NCI-H460 (cell line): ENCODE measurements at places on chromosomes 2 and 18.

GRCh38 chr18:23401400-23402347 lies 51.4 kb upstream of the RIOK3 start:
- DNase-seq: no peak

GRCh38 chr2:189799531-189799930 lies 15.3 kb downstream of the PMS1 start:
- DNase-seq: no peak

DNA sequence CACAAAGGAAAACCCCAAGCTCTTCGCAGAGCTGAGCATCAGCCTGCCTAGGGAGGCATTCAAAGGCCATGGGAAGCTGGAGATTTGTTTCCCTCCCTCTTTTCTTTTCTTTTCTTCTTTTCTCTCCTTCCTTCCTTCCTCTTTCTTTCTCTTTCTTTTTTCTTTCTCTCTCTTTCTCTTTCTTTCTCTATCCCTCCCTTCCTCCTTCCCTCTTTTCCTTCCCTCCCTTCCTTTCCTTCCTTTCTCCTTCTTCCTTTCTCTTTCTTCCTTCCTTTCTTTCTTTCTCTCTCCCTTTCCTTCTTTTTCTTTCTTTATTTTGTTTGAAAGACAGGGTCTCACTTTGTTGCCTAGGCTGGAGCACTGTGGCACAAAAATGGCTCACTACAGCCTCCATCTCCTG lies 168.4 kb upstream of the ARL4C start:
- no peak for DNase-seq

- DNase-seq: no peak
Observed at GRCh38 chr2:226011716-226012450, 612.4 kb downstream of the NYAP2 start.

GRCh38 chr2:27762951-27763906 lies 8.3 kb upstream of the MRPL33 start:
- no peak for DNase-seq

GRCh38 chr2:2868085-2868484 lies 509.5 kb downstream of the EIPR1 start:
- no peak for DNase-seq

DNA sequence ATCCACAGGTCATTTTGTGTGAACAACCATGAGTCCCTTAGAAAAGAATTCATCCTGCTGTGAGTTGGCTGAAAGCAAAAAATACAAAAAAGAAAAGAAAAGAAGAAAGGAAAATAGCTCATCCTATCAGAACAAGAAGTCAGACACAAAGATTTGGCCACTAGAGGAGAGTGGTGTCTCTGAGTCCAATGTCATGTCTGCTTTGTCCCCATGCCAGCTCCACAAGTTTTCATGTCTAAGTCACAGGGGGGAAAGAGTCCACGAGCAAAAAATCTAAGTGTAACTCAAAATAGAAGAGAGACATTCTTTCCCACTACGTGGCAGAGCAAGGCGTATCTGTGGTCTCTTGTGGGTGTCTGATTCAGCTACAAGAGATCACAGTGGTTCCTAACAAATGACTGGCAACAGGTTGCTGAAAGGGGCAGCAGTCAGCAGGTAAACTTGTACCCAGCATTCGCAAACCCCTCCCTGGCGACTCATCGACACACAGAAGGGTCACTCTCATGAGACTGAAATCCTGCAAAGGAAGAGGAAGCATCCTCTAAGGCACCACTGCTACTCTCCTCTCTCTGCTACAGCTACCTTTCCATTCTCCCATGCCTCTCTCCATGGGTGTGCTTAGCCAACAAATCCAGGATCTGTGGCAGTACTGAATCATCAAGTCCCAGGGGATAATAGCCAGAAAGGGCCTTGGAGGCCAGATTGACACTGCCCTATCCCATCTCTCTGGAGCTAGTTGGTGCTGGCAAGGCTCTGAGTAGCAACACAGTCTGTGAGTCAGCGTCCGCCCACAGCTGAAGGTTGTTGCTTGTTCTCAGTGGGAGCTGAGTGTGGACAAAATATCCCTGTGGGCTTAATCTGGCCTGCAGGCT lies 123.0 kb upstream of the SLC39A10 start:
- no peak for DNase-seq

DNA sequence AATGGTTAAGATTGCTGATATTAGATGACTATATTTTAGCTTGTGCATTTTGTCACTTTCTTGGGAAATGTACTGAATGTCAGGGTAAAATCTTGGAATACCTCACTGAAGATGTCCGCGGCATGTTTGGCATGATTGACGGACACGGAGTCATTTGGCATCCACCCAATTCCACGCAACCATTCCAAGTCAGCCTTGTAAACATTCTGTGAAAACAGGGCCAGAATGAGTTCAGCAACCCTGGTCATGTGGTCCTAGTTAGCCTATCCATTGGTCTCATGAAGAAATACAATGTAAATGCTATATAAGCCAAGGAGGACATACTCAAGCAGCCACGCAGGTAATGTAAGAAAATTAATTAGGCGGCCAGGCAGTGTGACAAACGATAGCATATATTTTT lies 159.5 kb downstream of the RIF1 start:
- DNase-seq: no peak

GRCh38 chr18:12309683-12310198 lies 1.7 kb downstream of the TUBB6 start:
- no peak for DNase-seq

GRCh38 chr2:108418416-108418815 lies 30.6 kb upstream of the GCC2 start:
- no peak for DNase-seq

GRCh38 chr2:5440174-5440573 lies 252.0 kb upstream of the SOX11 start:
- no peak for DNase-seq

GRCh38 chr2:236015171-236015570 lies 153.0 kb downstream of the GBX2 start:
- no peak for DNase-seq

DNA sequence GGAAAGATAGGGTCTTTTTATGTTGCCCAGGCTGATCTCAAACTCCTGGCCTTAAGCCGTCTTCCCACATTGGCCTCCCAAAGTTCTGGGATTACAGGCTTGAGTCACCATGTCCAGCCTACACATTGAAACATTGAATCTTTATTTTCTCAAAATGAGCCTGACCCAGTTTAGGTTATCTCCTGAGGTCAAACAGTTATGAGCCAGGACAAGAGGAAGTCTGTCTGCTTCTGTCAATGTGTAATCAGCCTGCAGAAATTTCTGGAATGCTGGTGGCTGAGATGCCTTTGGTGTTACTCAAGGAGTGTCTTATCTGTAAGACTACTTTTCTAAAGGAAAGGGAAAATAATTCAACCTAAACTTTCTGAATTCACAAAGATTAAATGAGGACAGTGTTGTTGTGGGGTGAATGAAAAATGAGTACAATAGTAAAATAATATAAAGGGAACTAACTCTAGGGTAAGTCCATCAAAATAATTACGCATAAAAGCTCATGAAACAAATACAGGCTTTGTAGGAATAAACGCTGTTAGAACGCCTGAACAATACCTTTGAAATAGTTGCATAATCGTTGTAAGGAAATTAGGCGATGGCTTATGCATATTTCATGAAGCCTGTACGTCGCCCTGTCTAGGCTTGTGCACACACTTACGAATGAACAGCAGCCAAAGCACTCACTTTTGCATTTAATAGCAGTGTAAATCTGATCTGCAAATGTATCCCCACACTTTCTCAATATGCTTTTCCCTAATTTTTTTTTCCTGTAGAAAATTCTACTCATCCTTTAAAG lies 260.8 kb downstream of the RDH14 start:
- DNase-seq: peak; percentile 46

DNA sequence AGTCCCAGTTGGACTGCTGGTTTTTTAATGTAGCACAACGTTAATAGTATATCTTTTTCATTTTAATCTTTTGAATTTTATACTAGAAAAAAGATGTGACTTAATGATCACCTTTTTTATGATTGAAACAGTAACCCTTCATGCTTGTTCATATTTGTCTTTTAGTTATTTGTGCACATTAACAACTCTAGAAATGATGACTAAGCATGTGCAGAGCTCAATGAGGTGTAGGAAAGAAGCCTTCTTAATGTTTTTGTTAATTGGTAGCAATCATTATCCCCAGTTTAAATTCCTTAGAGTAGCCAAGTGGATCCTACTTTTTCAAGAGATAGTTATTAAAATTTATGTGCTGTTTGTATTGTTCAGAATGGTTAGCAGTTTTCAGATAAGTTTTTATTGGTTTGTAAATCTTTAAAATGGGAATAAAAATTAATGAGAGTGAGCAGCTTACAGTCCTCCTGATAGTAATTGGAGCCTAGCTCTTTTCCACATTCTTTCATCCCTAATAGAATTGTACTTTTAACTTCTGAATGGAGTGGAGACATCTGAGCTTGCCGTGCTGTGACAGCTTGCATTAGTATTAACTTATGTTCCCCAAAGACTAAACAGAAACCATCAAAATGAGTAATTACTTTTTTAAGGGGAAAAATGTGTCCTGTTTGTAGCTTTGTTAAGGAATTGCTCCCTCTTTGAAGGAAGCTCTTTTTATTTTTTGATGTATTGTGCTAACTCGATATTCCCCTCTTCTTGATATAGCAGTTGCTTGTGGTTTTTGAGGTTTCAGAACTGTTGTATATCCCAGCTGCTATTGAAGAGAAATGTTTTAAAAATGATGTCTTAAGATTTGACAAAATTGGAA lies 17.3 kb downstream of the PIK3C3 start:
- no peak for DNase-seq

- no peak for DNase-seq
Observed at GRCh38 chr2:224063298-224063648, 24.2 kb upstream of the SERPINE2 start.
